ENCODE measurements at places on chromosomes 4 and X.

- DNase-seq: no peak
These were observed 60.6 kb upstream of the SPANXN2 start for GRCh38 chrX:143781103-143781502.

- DNase-seq: no peak
These were observed 3.7 kb downstream of the GRIPAP1 start for GRCh38 chrX:48998391-48998790.

- DNase-seq: no peak
These were observed 31.5 kb downstream of the TEC start for GRCh38 chr4:48237996-48238645.

DNA sequence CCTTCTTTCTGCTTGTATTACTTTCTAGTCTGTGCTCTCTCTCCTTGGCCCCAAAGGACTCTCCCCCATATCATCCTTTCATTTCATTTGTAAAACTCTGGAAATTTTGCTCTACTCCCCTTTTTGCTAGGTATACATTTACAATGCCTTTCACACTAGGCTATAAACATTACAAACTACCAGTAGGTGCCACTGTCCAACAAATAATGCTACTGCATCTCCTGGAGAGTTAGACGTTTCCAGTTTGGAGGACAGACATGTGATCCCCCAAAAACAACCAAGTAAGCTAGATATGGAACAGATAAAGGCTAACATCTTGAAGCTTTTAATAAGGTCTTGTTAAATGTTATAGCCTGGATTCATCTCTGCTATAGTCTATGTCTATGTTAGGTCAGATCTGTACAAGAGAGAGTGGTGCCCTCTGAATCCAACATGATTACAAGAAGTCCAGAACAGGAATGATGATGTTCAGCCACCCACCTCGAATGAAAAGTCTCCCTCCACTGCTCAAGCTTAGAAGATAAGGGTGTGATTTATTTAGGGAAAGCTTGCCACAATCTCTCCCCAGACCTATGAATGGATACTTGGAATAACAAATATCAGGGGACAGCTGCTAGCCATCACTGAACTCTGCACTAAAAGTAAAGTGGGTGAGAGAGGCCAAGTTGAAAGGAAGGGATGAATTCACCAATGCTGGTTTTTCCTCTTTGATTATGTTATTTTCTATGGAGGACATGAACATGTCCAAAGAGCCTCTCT lies 14.3 kb downstream of the CBR4 start:
- DNase-seq: no peak

DNA sequence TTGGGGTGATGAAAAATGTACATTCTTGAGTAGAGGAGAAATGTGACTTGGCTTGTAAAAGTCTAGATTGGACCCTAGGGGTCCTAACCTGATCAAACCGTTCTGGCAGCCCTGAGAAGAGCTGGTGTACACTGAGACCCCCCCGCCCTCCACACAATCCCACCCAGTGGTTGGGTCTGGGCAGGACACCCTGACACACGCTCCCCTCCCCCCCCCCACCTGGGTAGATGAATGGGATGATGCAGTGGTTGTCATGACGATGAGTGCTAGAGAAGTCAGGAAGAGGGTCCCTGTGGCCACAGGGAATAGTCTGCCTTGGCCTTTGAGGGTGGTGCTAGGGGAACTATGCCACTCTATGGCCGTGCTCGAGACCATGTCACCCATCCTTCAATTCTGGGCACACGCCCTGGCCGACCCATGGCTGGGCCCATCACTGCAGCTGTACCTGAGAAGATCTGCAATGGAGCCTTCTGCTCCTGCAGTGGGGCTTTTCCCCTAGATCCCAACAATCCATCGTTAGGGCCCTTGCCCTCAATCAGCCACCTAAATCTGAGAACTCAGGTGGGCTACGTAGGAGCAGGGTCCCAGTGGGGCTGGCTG lies 4.4 kb downstream of the CDK16 start:
- DNase-seq: no peak

Data from stimulated activated CD4-positive, alpha-beta T cell treated with anti-CD3 and anti-CD28 coated beads, Interleukin-1b, Interleukin-23, amount 100 ng/mL, for 1 hour (primary cell).